Skin of body (tissue), 3 donors: ENCODE measurements at places on chromosomes 6 and 20. TPM values are rescaled to one million over a fixed set of nuclear protein-coding genes. Genes with fewer than 3 reads are reported as not detected.

The CRYBG1 gene
- total RNA-seq: 24.9 TPM

The TFAP2A gene
- total RNA-seq: 25.0 TPM

The CALHM4 gene
- total RNA-seq: 0.79 TPM

The DLL1 gene
- total RNA-seq: 11.2 TPM

The ROS1 gene
- total RNA-seq: 0.10 TPM

The NFKBIL1 gene
- 12.1 TPM for total RNA-seq

The CLIC5 gene
- 4.0 TPM for total RNA-seq

The ASIP gene
- total RNA-seq: 7.6 TPM

The PKIB gene
- total RNA-seq: 4.4 TPM

The THBS2 gene
- 393 TPM for total RNA-seq

The FOXQ1 gene
- total RNA-seq: 2.2 TPM

The PCK1 gene
- 51.4 TPM for total RNA-seq

The EBF4 gene
- 2.5 TPM for total RNA-seq

The DCDC2 gene
- 1.2 TPM for total RNA-seq

The RUNX2 gene
- total RNA-seq: 2.9 TPM

The FERMT1 gene
- 8.2 TPM for total RNA-seq

The CST8 gene
- not detected for total RNA-seq

The GCNT2 gene
- 8.7 TPM for total RNA-seq
